ENCODE measurements at places on chromosomes 3 and 15.

DNA sequence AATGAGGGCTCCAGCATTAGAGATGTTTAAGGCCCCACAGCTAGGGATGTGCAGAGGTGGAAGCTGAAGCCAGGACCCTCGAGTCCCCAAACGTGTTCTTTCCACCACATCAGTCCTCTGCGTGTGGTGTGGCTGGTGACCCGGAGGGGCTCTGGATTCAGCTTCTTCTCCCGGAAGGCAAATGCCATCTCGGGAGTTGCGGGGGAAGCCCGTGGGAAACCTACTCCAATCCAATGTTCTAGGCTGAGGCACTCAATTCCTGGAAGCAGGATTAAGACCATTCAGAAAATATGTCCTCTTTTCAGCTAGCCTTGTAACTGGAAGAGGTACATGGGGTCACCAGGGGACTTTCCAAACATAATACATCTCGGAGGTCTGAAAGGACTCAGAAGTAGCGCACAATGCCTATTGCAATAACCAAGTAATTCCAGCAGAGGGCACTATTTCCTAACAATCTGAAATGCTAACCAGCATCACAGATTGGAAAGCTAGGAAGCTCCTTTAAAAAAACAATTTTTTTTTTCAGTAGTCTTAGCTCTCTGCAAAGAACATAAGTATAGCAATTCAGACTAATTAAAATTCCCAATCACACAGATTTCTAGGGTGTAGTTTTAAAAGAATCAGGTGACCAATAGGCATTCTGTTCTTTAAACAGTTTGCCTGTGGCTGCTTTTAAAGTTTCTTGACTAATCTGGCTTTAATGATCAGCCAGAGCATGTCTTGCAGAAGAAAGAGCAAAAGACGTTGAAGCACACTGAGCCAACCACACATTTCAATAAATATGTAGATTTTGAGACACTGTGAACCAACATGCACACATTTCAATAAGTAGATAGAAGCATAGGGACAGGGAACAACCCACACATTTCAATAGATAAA is 36.1 kb downstream of the BNC1 start:
- H3K27me3 ChIP-seq = peaks cover 35% of the 10 kb centered on the region
- DNase-seq = no peak
- H3K4me1 ChIP-seq = no peaks in the 10 kb centered on the region
- H3K27ac ChIP-seq = no peak overlapping the region
- no peak overlapping the region for H3K4me3 ChIP-seq

GRCh38 chr15:68606375-68606774 is 27.6 kb downstream of the CORO2B start:
- no peak overlapping the region for H3K4me3 ChIP-seq
- no peaks in the 10 kb centered on the region for H3K4me1 ChIP-seq
- no peak overlapping the region for H3K27ac ChIP-seq
- no peaks in the 10 kb centered on the region for H3K36me3 ChIP-seq
- peaks cover 1% of the 10 kb centered on the region for H3K27me3 ChIP-seq
- DNase-seq = no peak

- no peak overlapping the region for H3K27ac ChIP-seq
- H3K4me1 ChIP-seq = no peaks in the 10 kb centered on the region
- H3K4me3 ChIP-seq = no peak overlapping the region
Measured at GRCh38 chr3:28682121-28682520, 333.5 kb upstream of the AZI2 start.

DNA sequence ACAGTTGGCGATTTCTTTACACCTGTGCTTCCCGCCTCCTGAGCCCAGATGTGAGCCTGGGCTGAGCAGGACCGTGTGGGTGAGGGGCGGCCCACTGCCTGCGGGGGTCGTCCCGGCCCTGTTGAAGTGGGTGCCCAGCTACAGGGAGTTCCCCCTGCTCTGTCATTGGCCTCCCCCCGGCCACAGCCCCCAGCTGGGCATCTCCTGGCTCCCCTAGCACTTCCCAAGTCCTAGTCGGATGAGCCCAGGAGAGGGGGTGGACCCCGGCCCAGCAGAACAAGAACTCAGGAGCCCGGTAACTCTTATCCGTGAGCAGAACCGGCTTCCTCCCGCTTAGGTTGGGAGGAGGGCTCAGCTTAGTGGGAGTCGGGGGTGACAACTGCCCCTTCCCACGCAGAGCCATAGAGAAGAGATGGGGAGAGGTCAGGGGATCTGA is 757 bp downstream of the PAQR5 start:
- DNase-seq = no peak
- no peak overlapping the region for H3K27ac ChIP-seq
- H3K4me1 ChIP-seq = peaks cover 2% of the 10 kb centered on the region
- no peaks in the 10 kb centered on the region for H3K36me3 ChIP-seq
- H3K4me3 ChIP-seq = no peak overlapping the region

DNA sequence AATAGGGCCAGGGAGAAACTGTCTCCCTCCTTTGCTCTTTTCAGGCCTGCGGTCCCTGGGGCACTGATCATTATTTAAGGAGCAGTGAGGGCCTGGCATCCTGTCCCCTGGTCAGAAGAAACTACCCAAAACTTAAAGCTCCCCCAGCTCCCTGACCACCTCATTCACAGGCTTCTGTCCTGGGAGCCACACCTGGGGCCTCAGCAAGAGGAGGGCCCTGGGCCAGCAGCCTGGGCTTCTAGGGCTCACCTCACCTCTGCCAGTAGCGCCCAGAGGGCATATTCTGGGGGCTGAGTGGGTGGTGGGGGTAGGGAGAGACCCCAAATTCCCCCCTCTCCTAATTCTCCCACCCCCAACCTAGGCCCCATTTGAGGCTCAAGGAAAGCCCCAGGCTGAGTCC is 4.7 kb upstream of the GRM2 start:
- DNase-seq = no peak
- peaks cover 11% of the 10 kb centered on the region for H3K4me1 ChIP-seq
- no peak overlapping the region for H3K27ac ChIP-seq

- H3K36me3 ChIP-seq = no peaks in the 10 kb centered on the region
- H3K4me1 ChIP-seq = peaks cover 25% of the 10 kb centered on the region
- no peak for DNase-seq
- no peak overlapping the region for H3K4me3 ChIP-seq
Measured at GRCh38 chr3:51502562-51502910, 2.7 kb upstream of the DCAF1 start.

DNA sequence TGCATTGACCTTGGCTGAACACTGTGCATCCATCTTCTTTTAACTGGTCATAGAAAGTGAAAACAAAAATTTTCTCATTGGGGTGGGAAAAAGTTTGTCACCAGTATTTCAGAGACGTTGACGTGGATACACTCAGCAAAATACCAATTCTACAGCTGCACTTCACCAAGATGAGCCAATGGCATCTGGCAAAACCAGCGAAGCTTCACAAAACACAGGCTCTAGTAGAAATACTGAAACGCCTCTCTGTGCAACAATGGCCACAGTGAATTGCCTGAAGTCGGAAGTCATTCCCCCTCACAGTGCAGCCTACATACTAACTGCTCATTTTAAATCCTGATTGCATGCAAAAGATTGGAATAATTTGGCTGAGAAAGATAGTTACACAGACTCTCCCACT is 17.0 kb downstream of the PCYT1A start:
- H3K27me3 ChIP-seq = no peaks in the 10 kb centered on the region
- H3K4me1 ChIP-seq = peaks cover 47% of the 10 kb centered on the region
- H3K36me3 ChIP-seq = peaks cover 32% of the 10 kb centered on the region
- peak overlapping the region; percentile 13 for H3K27ac ChIP-seq
- no peak overlapping the region for H3K4me3 ChIP-seq

DNA sequence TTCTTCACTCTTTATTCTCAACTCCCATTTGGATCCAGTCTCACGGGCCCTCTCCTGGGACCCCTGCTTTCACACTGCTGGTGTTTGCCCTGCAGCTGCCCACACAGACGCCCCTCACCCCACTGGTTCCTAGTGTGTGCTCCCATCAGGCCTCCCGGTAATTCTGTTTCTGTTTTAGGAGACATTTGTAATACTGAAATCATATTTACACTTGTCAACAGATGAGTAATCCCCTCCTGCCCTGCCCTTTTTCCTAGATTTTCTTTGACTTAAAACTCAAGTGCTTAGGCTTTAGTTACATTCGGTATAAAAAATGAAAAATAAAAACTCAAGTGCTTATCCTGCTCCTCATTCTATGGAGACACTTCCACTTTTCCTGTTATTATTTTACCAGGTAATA is 18.4 kb upstream of the ABTB1 start:
- H3K36me3 ChIP-seq = no peaks in the 10 kb centered on the region
- H3K4me3 ChIP-seq = no peak overlapping the region
- no peak overlapping the region for H3K27ac ChIP-seq
- H3K27me3 ChIP-seq = peaks cover 2% of the 10 kb centered on the region

DNA sequence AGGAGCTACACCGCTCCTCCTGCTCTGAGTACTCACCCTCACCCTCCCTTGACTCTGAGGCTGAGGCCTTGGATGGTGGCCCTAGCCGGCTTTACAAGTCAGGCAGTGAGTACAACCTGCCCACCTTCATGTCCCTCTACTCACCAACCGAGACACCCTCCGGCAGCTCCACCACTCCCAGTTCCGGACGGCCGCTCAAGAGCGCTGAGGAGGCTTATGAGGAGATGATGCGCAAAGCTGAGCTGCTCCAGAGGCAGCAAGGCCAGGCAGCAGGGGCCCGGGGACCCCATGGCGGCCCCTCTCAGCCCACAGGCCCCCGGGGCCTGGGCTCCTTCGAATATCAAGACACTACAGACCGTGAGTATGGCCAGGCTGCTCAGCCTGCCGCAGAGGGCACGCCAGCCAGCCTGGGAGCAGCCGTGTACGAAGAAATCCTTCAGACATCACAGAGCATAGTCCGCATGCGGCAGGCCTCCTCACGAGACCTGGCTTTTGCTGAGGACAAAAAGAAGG is 21.2 kb upstream of the APEH start:
- H3K27me3 ChIP-seq = peaks cover 3% of the 10 kb centered on the region
- H3K36me3 ChIP-seq = no peaks in the 10 kb centered on the region
- DNase-seq = no peak
- H3K27ac ChIP-seq = no peak overlapping the region
- no peak overlapping the region for H3K4me3 ChIP-seq

GRCh38 chr3:63972987-63973386 is 50.3 kb downstream of the PSMD6 start:
- H3K4me3 ChIP-seq = no peak overlapping the region
- H3K27me3 ChIP-seq = no peaks in the 10 kb centered on the region
- peaks cover 95% of the 10 kb centered on the region for H3K4me1 ChIP-seq
- DNase-seq = no peak

GRCh38 chr3:156341831-156342416 is 213.0 kb downstream of the SSR3 start:
- no peaks in the 10 kb centered on the region for H3K36me3 ChIP-seq
- peaks cover 8% of the 10 kb centered on the region for H3K27me3 ChIP-seq
- DNase-seq = no peak
- peaks cover 2% of the 10 kb centered on the region for H3K4me1 ChIP-seq

DNA sequence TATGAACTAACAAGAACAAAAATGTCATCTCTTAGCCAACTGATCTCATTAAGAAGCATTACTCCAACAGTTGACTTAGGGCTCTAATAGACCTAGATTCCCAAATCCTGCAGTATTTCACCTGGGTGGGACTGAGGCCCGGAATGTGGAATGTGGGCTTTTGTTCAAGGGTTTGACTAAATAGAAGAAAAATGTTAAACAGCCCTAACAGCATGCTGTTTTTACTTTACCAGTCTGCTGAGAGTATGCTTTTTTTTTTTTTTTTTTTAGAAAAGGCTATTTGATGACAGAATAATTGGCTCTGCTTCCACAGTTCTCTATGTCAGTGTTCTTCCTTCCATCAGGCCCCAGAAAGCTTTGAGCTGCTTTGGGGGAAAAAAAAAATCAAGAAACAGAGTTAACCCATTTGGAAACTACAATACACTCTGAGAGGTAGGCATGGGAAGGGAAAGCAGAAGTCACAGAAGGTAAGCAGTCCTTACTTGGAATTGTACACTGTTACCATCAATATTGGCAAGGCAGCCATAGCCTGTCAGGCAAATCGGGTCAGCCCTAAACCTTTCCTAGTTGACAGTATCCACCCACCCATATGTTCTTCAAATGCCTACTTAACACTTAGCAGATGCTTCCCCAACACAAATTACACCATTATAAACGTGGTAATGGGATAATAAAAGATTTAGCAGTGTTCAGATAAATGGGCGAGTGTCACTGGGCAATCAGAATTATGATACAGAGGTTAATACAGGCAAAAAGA is 224.2 kb downstream of the CNTN3 start:
- no peaks in the 10 kb centered on the region for H3K4me1 ChIP-seq
- no peaks in the 10 kb centered on the region for H3K36me3 ChIP-seq
- no peak for DNase-seq
- no peaks in the 10 kb centered on the region for H3K27me3 ChIP-seq

GRCh38 chr3:111720681-111721380 is 125.7 kb upstream of the ZBED2 start:
- no peaks in the 10 kb centered on the region for H3K4me1 ChIP-seq
- no peak overlapping the region for H3K4me3 ChIP-seq

DNA sequence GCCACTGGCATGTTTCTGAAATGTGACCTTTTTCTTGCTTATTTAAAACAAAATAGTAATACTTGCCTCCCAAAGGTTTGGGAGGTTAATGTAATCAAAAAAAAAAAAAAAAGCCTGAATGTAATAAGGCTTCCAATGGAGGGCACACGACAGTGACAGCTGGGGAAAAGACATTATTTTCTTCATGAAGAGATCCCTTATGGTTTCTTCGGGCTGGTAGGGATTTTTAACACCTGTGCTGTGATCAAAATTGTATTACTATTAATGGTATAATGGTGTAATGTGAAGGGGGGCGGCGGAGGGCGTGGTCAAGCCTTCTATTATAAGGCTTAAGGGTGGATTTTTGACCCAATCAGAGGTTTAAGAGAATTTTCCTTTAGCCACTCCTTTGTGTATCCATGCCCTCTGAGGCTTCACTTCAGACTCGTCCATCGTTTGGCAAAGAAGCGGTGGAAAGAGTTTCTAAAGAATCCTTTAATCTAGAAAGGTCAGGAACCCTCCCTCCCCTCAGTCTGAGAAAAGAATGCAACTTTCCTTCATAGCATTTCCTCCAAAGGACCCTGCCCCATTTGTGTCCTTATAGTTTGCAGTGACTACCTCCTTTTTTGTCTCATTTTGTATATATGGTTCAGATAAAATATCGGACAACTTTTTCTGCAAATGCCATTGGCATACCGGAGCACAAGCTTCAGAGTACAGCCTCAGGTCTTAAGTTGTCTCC is 89.5 kb upstream of the CHD2 start:
- H3K36me3 ChIP-seq = no peaks in the 10 kb centered on the region
- H3K4me3 ChIP-seq = peak overlapping the region; percentile 87
- no peaks in the 10 kb centered on the region for H3K27me3 ChIP-seq
- peaks cover 54% of the 10 kb centered on the region for H3K4me1 ChIP-seq
- peak; percentile 67 for DNase-seq
- H3K27ac ChIP-seq = peak overlapping the region; percentile 99

GRCh38 chr3:70049761-70050160 is 50.2 kb downstream of the SAMMSON start:
- no peak overlapping the region for H3K27ac ChIP-seq
- no peak for DNase-seq
- H3K4me3 ChIP-seq = no peak overlapping the region
- H3K27me3 ChIP-seq = peaks cover 7% of the 10 kb centered on the region
- no peaks in the 10 kb centered on the region for H3K4me1 ChIP-seq

DNA sequence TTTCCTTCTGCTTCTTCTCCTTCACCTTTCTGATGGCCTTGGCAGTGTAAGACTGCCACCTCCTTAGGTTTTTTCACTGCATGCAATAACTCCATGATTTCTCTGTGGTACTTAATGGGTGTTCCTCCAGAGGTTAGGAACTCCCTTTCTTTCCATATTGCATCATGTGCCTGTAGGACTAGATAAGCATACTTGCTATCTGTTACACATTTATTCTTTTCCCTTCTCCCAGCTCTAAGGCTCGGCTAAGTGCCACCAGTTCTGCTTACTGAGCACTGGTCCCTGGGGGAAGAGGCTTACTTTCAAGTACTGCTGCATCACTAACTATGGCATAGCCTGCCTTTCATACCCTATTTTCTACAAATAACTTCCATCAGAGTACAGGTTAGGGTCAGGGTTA is 351.8 kb downstream of the OTOL1 start:
- DNase-seq = no peak
- H3K4me3 ChIP-seq = no peak overlapping the region
- no peaks in the 10 kb centered on the region for H3K36me3 ChIP-seq
- no peaks in the 10 kb centered on the region for H3K27me3 ChIP-seq
- no peak overlapping the region for H3K27ac ChIP-seq
- H3K4me1 ChIP-seq = no peaks in the 10 kb centered on the region

Data from activated naive CD8-positive, alpha-beta T cell treated with anti-CD3 and anti-CD28 coated beads, Interleukin-2, amount 50 U/mL, for 24 hours (primary cell).